NCI-H1436 treated with DMSO at 0.1 percent for 48 hours (cell line): ENCODE measurements at places on chromosomes 1 and 21.

DNA sequence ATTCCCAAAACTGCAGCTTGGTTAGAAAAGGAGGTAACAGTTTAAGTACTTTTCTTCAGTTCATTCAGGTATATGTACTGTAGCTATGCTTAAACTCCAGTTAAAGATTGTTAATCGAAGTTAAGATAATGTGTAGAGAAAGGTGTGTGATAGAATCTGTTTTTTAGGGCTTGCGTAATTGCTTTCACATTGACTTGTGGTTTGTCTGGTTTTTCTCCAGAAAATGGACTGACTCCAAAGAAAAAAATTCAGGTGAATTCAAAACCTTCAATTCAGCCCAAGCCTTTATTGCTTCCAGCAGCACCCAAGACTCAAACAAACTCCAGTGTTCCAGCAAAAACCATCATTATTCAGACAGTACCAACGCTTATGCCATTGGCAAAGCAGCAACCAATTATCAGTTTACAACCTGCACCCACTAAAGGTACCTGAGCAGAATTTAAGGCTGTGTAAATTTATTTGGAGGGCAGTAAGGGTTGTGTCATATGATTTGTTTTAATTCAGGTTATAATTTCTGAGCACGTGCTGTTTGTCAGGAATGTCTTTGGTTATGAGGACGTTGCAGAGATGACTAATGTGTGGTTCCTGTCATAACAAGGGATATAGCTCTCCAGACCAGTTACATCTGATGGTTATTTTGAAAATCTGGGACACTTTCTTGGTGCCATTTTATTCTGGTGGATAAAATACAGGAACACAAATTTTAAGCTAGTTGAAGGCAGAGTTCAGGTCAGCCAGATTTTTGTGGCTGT lies 26.0 kb downstream of the ATF6 start:
- DNase-seq = no peak

GRCh38 chr1:3763351-3764125 lies 9.0 kb upstream of the SMIM1 start:
- no peak for DNase-seq

GRCh38 chr1:185804206-185804605 lies 70.0 kb downstream of the HMCN1 start:
- no peak for DNase-seq

DNA sequence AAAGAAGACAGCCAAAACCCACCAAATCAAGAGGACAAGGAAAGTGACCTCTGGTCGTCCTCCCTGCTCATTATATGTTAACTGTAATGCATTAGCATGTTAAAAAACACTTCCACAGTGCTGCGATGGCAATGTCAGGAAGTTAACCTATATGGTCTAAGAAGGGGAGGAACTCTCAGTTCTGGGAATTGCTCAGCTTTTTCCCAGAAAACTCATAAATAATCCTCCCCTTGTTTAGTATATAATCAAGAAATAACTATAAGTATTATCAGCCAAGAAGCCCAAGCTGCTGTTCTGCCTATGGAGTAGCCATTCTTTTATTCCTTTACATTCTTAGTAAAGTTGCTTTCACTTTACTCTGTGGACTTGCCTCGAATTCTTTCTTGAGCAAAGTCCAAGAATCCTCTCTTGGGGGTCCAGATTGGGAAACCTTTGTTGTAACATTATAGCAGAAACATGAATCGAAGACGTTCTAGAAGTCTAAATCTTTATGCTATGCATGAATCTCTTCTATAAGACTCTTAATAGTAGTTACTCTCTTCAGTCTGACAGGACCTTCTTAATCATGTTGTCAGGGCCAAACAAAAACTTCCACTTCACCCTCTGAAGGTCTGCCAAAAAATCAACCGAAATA lies 110.0 kb upstream of the VANGL1 start:
- DNase-seq = no peak

DNA sequence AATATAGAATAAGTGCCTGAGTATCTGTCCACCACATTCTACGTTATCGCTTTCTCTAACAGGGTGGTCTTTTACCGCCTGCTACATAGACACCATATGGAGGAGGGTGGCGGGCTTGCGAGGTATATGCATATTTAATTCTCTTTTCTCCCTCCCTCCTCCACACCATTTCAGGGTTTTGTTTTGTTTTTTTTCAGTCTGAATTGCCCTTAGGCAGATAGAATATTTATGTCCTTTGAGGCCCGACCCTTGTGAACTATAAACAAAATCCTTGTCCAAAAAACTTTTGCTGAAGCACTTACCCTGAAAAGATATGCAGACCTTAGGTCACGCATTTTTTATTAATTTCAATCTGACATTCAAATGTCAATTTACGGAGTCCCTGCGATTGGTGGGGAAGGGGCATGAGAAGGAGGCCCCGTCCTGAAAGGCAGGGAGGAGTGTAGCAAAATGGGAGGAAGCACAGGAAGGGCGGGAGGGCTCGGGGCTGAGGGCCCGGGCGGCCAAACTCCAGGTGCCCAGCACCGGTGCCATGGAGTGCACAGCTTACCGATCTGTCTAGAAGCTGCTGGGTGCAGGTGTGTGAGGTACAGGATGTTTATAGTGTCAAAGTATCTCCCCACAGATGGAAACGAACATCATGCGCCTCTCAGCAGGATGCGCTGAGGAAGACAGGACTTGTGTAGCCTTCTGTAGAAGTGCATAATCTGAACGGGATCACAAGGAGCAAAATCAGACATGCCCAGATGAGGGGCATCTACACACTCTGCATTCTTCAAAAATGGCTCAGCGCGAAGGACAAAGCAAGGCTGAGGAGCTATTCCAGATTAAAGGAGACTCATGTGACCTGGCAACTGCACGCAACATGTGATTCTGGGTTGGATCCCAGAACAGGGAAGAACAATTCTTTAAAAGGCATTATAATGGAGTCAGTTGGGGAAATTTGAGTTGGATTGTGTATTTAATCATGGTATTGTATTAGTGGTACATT lies 68.8 kb upstream of the LYST start:
- DNase-seq = no peak
